ENCODE measurements at places on chromosomes 12 and 14. TPM values are rescaled to one million over a fixed set of nuclear protein-coding genes. Genes with fewer than 3 reads are reported as not detected.

Gene MANSC1
- total RNA-seq, result 7.9 TPM

Gene CLEC4A
- total RNA-seq, result 0.38 TPM

Gene LMO3
- total RNA-seq, result 2.3 TPM

Gene RPL36AL
- total RNA-seq, result 112 TPM

Gene LRRC23
- 8.2 TPM for total RNA-seq

Gene IQSEC3
- 1.5 TPM for total RNA-seq

Gene AKAP3
- total RNA-seq, result 3.0 TPM

Gene MIPOL1
- total RNA-seq, result 8.4 TPM

Gene VRTN
- total RNA-seq, result not detected
